Natural killer cell (primary cell): ENCODE measurements at places on chromosomes 5 and 9. TPM values are rescaled to one million over a fixed set of nuclear protein-coding genes. Genes with fewer than 3 reads are reported as not detected.

DNA sequence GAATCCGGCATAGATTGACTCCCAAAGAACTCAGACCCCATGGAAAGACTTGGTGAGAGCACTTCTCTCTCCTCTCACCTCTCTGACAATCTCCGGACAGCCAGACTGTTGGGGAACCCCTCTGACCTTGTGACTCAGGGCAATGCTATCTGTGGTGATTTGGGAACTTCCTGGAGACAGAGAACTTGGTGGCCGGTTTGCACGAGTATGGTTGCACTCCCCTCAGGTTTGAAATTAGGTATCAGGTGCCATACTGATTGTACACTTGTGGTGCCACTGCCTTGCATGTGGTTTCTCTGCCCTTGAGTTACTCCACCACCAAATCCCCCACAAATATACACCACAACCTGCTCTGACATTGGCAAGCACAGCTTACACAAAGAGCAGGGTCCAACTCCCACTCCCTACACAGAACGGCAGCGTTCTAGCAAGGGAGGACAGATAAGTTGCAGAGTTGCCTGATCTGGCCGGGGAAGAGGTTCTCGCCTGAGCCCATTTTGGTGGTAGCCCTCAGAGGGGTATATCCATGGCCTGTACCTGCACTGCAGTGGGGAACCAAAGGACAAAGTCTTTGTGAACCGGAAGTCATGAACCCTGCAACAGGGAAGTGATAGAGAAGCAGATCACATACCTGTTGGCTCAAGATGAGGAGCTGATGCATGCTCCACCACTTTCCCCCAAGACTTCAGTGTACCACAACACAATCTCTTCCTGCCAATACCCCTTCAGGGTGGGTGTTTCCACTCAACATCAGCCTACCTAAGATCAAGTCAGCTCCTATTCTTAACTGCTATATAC lies 255.1 kb downstream of the MCTP1 start:
- H3K36me3 ChIP-seq, result no peaks in the 10 kb centered on the region
- H3K4me3 ChIP-seq, result no peak overlapping the region
- no peaks in the 10 kb centered on the region for H3K27me3 ChIP-seq
- DNase-seq, result peak; percentile 3
- no peak overlapping the region for H3K27ac ChIP-seq

DNA sequence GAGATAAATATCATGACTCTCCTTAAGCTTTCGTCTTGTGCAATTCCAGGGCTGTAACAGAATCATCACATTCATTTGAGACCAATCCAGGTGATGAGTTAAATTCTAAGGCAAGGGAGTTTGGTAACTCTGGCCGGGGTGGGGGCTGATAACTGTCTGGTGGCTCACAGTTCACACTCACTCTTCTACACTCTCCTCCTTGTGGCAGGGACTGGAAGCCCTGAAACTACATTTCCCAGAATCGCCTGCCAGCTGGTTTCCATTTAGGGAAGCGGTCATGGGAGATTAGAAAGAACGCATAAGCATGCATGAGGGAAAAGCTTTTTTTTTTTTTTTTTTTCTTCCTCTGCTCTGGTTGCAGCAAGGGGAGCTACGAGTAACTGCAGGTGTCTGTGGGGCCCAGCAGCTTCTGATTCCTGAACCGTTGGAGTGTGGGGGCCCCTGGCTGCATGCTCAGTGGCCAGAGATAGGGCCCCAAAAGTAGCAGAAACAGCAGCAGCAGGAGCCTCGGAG lies 154.8 kb upstream of the TBC1D2 start:
- H3K4me1 ChIP-seq, result peaks cover 3% of the 10 kb centered on the region
- no peaks in the 10 kb centered on the region for H3K27me3 ChIP-seq
- DNase-seq, result no peak
- no peak overlapping the region for H3K27ac ChIP-seq

- no peaks in the 10 kb centered on the region for H3K36me3 ChIP-seq
- H3K4me1 ChIP-seq, result no peaks in the 10 kb centered on the region
- H3K4me3 ChIP-seq, result no peak overlapping the region
Measured at GRCh38 chr9:72883875-72884274, 69.0 kb downstream of the ALDH1A1 start.

- H3K36me3 ChIP-seq, result no peaks in the 10 kb centered on the region
- H3K27ac ChIP-seq, result no peak overlapping the region
- peaks cover 13% of the 10 kb centered on the region for H3K27me3 ChIP-seq
- no peak for DNase-seq
- no peaks in the 10 kb centered on the region for H3K4me1 ChIP-seq
Measured at GRCh38 chr5:139946440-139946839, 96.7 kb downstream of the NRG2 start.

DNA sequence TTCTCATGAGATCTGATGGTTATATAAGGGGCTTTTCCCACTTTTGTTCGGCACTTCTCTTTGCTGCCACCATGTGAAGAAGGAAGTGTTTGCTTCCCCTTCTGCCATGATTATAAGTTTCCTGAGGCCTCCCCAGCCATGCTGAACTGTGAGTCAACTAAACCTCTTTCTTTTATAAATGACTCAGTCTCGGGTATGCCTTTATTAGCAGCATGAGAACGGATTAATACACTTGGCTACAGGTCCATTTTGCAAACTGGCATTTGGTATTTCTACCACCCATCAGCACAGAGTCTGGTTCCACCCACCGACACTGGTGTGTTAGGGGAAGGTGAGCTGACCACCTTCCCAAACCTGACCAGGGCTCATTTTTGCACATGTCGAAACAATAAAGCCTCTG lies 47.9 kb upstream of the RARS1 start:
- H3K36me3 ChIP-seq, result no peaks in the 10 kb centered on the region
- H3K27ac ChIP-seq, result no peak overlapping the region
- no peak for DNase-seq
- H3K4me3 ChIP-seq, result no peak overlapping the region
- no peaks in the 10 kb centered on the region for H3K4me1 ChIP-seq

DNA sequence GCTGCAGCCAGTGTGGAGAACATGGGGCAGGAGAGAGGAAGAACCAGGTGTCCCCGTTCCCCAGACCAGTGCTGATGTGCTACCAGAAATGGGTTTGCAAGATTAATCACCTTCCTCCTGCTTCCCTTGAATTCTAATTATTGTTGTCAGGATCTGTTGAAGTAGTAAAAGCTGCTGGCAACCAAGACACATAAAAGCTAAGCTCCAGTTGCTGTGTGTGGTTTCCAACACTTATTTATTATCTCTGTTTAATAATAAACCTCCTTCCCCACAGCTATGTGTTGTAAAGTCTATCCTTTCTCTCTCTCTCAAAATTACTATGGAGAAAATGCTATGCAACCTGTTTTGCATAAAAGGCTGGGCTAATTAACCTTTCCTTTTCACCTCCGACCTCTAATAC lies 2.3 kb upstream of the RETREG1 start:
- no peak overlapping the region for H3K4me3 ChIP-seq
- H3K36me3 ChIP-seq, result no peaks in the 10 kb centered on the region
- H3K4me1 ChIP-seq, result peaks cover 17% of the 10 kb centered on the region
- H3K27ac ChIP-seq, result no peak overlapping the region

DNA sequence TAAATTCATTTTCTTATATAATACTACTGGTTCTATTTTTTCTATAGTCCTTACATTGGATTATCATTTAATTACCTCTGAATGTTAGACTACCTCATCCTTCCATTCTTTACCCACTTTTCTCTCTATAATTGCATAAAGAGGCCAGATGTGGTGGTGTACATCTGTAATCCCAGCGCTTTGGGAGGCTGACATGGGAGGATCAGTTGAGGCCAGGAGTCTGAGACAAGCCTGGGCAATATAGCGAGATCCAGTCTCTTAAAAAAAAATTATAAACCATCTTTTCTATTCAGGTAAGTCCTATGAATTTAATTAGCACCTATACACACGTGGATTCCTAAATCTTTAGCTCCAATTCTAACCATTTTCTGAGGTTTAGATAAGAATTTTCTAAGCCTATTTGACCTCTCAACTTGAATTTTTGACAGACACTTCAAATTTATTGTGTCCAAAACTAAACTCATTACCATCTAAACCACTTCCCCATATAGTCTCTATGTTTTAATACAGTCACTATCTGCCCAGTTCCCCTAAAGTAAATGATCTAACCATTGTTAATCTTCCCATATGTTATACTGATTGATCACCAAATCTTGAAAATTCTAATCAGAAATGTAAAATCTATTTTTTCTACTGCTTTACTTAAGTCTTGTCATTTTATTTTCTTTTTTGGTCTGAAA lies 33.0 kb upstream of the CHD1 start:
- H3K27me3 ChIP-seq, result no peaks in the 10 kb centered on the region
- H3K36me3 ChIP-seq, result no peaks in the 10 kb centered on the region
- H3K4me3 ChIP-seq, result no peak overlapping the region
- H3K27ac ChIP-seq, result no peak overlapping the region
- peaks cover 3% of the 10 kb centered on the region for H3K4me1 ChIP-seq

DNA sequence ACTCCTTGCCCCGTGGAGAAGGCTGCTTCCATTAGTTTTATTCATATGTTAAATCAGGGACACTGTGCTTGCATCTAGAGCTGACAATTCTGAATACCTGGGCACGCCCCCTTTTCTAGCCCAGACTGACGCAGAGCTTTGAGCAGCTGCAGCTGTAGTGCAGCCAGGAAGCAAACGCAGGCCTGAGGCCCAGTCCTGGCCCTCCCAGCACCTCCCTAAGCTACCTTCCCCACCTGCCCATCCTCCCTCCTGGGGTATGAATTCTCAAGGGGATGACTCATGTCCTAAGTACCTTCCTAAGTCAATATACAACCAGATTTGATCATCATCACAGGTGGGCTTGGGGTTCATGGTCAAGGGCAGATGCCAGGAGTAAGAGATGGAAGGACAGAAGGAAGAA lies 3.5 kb downstream of the PHF19 start:
- peaks cover 10% of the 10 kb centered on the region for H3K36me3 ChIP-seq
- no peaks in the 10 kb centered on the region for H3K27me3 ChIP-seq
- no peak overlapping the region for H3K4me3 ChIP-seq
- no peak overlapping the region for H3K27ac ChIP-seq

DNA sequence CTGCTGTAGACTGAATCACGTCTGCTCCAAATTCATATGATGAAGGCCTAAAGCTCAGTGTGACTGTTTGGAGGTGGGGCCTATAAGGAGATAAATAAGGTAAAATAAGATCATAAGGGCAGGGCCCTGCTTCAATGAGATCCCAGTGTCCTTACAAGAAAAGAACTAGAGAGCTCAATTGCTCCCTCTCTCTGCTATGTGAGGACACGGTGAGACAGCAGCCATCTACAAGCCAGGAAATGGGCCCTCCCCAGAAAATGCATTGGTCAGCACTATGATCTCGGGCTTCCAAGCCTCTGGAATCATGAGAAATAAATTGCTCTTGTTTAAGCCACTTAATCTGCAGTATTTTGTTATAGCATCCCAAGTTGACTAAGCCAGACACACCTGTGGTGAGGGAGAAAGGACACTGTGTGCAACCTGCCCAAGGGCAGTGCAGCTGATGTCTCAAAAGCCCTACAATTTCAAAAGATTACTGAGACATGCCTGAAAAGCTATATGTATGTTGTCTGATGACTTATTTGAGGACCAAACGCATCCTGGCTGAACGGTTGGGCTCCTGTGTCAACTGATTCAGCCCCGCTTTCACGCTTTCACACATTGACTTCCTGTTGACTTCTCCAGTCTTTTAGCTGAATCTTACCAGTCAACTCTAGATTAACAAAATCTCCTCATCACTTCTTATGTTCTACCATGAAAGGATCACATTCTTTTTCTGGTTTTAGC lies 13.2 kb downstream of the GZMK start:
- H3K4me3 ChIP-seq, result no peak overlapping the region
- H3K36me3 ChIP-seq, result peaks cover 2% of the 10 kb centered on the region
- peaks cover 14% of the 10 kb centered on the region for H3K4me1 ChIP-seq
- H3K27me3 ChIP-seq, result no peaks in the 10 kb centered on the region

GRCh38 chr5:17401470-17402288 lies 96.4 kb upstream of the TAF11L2 start:
- no peak for DNase-seq
- no peaks in the 10 kb centered on the region for H3K27me3 ChIP-seq
- no peak overlapping the region for H3K4me3 ChIP-seq
- H3K36me3 ChIP-seq, result no peaks in the 10 kb centered on the region
- no peaks in the 10 kb centered on the region for H3K4me1 ChIP-seq

- H3K27me3 ChIP-seq, result no peaks in the 10 kb centered on the region
- H3K36me3 ChIP-seq, result no peaks in the 10 kb centered on the region
- no peak overlapping the region for H3K4me3 ChIP-seq
- DNase-seq, result no peak
- peaks cover 32% of the 10 kb centered on the region for H3K4me1 ChIP-seq
- H3K27ac ChIP-seq, result no peak overlapping the region
Measured at GRCh38 chr9:127566351-127567001, 45.6 kb upstream of the STXBP1 start.

- H3K4me3 ChIP-seq, result no peak overlapping the region
- no peaks in the 10 kb centered on the region for H3K27me3 ChIP-seq
- no peak overlapping the region for H3K27ac ChIP-seq
- DNase-seq, result no peak
Measured at GRCh38 chr5:4294878-4295277, 699.2 kb downstream of the IRX1 start.

DNA sequence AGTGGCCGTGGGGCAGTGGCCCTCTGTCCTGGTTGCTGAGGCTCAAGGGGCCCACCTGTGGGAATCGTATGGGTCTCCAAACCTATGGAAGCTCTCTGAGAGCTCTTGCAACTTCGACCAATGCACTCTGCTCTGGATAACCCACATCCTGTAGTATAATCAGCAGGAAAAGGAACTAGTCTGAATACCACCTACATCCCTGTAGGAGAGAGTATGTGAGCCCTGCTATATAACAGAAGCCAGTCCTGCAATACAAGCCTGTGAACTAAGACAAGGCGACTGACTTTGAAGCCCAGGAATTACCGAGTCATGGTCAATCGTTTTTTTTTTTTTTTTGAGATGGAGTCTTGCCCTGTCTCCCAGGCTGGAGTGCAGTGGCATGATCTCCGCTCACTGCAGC lies 29.8 kb upstream of the BICD2 start:
- H3K4me3 ChIP-seq, result no peak overlapping the region
- DNase-seq, result no peak
- no peak overlapping the region for H3K27ac ChIP-seq
- H3K4me1 ChIP-seq, result no peaks in the 10 kb centered on the region
- no peaks in the 10 kb centered on the region for H3K36me3 ChIP-seq
- H3K27me3 ChIP-seq, result peaks cover 4% of the 10 kb centered on the region

DNA sequence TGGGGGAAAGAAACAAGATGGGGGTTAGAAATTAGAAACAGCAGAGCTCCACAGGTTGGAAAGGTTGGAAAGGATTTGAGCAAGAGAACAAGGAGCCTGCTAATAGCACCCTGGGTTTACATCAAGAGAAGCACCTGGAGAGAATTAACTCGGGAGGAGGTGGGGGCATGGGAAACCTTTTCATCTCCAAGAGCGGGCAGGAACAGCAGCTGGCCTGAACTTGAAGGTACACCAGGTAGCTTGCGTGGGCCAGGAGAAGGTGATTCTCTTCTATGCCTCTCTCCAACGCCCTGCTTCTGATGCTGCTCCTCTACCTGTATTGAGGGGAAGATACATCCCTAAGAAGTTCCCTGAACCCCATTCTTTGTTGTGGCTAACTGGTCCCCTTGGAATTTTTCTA lies 37.1 kb upstream of the GLRX start:
- no peak overlapping the region for H3K27ac ChIP-seq
- H3K4me1 ChIP-seq, result peaks cover 19% of the 10 kb centered on the region
- H3K27me3 ChIP-seq, result peaks cover 2% of the 10 kb centered on the region
- H3K36me3 ChIP-seq, result no peaks in the 10 kb centered on the region
- H3K4me3 ChIP-seq, result no peak overlapping the region
- DNase-seq, result no peak

The OTP gene
- total RNA-seq, result not detected

The PRSS3 gene
- total RNA-seq, result 3.4 TPM

The KDM3B gene
- total RNA-seq, result 82.3 TPM
